HT1080 (cell line): ENCODE measurements at places on chromosomes 11 and 22.

DNA sequence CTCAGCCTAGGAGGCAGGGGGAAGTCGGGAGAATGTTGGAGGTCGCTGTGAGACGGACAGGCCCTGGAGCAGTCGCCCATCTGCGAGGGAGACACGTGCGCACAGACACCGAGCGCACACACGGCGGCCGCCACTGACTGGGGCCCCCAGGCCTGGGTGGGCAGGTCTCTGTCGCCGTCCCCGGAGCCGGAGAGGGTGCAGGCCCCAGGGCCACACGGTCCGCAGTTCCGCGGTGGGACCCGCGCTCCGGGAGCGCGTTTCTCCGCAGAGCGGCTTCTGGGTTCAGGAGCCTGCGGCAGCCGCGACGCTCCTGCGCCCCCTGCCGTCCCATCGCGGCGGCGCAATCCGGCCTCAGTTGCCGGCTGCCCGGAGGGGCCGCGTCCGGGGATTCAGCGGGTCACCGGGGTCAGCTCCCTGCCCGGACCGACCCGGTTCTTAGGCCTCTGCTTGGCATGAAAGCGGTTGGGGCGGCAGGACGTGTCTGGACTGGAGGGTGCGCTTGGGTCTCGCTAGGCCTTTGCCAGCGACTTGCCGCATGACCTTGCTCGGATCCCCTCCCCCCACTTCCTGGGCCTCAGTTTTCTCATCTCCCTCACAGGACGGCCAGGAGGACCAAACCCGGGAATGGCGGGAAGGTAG, 31.2 kb downstream of the PDE2A start:
- DNase-seq: peak; percentile 75

GRCh38 chr11:97943493-97943892, 1077.3 kb upstream of the CNTN5 start:
- no peak for DNase-seq

DNA sequence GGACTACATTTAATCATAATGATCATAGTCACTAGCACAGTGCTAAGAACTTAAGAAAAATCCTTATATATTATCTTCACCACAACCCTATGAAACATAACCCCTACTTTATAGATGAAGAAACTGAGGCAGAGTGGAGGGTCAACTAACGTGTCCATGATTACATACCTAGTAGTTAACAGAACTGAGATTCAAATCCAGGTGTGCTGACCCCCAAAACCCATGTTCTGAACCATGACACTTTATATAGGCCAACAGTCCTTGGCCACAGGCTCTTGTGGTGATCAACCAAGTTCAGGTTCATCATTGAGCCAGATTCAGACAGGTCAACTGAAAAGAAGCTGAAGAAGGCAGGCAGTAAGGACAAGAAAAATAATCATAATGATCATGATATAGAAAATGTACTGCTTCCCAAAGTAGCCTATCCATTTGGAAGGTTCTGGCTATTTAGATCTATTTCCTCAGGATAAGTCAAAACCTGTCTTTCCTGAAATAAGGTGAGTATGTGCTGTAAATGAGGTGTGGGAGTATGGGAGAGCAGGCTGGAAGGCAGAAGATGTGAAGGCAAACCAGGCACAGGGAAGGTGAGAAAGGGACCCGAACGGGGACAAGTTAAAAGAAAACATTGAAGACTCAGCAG, 39.7 kb downstream of the MAPK1 start:
- DNase-seq: no peak

- no peak for DNase-seq
These were observed 10.7 kb upstream of the TBC1D10A start for GRCh38 chr22:30337461-30337778.

DNA sequence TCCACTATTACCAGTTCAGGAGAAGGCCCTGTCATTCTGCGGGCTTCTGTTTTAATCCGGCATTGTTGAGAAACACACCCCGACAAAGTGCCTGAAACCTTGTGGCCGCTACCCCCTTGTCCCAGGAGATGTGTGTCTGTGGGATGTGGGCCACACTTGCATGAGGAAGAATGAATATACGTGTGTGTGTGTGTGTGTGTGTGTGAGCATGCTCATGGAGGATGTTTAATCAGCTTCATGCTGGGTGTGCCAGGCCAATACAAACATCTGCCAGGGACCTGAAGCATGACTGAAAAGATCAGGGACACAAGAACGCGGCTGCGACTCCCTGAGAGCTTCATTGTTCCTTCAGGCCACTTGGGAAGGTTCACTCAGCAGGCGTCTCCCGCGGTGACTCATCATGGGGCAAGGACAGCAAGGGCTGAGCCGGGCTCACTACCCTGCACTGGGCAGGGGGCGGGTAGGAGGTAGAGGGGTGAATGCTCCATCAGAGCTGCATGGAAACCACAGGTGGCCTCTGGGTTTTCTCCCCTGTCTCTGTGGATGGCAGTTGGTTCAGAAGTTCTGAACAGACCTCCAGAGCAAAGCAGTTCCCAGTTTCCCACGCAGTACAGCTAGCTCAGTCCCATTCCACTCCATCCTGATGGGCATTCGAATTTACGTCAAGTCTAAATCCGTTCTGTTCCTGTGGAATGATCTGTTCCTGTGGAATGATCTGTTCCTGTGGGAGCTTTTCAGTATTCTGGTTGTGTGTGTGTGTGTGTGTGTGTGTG, 7.0 kb upstream of the MALAT1 start:
- peak; percentile 95 for DNase-seq

DNA sequence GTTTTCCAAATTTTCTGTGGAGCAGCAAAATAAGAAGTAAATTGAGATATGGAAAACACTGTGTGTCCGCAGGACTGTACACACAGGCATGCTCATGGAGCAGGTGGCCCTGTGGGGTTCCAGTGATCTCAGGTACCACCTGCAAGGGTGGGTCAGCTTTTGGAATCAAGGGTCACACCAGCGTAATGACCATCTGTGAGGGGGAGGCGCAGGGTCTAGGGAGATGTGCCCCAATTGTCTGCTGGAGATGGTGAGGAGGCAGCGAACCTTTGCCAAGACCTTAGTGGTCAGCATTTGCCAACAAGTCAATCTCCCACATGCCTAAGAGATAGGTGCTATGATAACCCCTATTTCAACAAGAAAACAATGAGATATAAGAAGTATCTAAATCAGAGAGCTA, 49.4 kb downstream of the SHANK2 start:
- no peak for DNase-seq

- no peak for DNase-seq
These were observed 1.2 kb upstream of the RASGRP2 start for GRCh38 chr11:64745189-64745520.

- DNase-seq: peak; percentile 94
These were observed 47.5 kb upstream of the SCUBE2 start for GRCh38 chr11:9138612-9139579.

GRCh38 chr11:45593992-45594391, 71.4 kb downstream of the CHST1 start:
- peak; percentile 56 for DNase-seq

- peak; percentile 85 for DNase-seq
These were observed 15.9 kb upstream of the GLYATL1 start for GRCh38 chr11:58923300-58923788.

DNA sequence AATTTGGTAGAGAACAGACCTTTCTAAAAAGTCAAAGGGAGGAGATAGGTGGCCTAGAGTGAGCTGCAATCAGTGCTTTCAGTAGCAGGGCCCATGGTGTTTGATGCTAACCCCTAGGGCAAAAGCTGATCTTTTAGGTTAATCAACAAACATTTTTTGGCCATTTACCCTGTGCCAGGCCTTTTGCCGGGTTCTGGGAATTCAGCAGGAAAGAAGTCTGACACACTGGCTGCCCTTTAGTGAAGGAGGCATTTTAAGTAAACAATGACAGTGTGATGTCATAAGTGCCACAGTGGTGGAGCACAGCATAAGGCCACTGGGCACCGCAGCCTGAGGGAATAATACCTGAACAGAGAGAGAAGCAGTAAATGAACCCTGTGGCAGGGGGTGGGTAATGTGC, 29.0 kb downstream of the C22orf31 start:
- peak; percentile 22 for DNase-seq

- DNase-seq: no peak
These were observed 204.4 kb downstream of the FAM76B start for GRCh38 chr11:95585069-95585751.

GRCh38 chr11:67382276-67383136, 9.1 kb upstream of the CLCF1 start:
- DNase-seq: peak; percentile 70

- DNase-seq: peak; percentile 37
These were observed 30.9 kb upstream of the PARVB start for GRCh38 chr22:43993072-43993760.

GRCh38 chr11:127625402-127625801, 624.8 kb upstream of the KIRREL3 start:
- DNase-seq: no peak

- DNase-seq: no peak
These were observed 23.1 kb upstream of the GNAZ start for GRCh38 chr22:23047265-23047664.

GRCh38 chr11:62430425-62430824, 11.6 kb downstream of the SCGB1A1 start:
- DNase-seq: no peak

- DNase-seq: peak; percentile 57
These were observed 168.8 kb downstream of the RCN1 start for GRCh38 chr11:32259641-32260081.

GRCh38 chr11:108734956-108735559, 70.2 kb downstream of the DDX10 start:
- DNase-seq: peak; percentile 7

GRCh38 chr11:93783362-93783761, 720 bp upstream of the MED17 start:
- DNase-seq: no peak

DNA sequence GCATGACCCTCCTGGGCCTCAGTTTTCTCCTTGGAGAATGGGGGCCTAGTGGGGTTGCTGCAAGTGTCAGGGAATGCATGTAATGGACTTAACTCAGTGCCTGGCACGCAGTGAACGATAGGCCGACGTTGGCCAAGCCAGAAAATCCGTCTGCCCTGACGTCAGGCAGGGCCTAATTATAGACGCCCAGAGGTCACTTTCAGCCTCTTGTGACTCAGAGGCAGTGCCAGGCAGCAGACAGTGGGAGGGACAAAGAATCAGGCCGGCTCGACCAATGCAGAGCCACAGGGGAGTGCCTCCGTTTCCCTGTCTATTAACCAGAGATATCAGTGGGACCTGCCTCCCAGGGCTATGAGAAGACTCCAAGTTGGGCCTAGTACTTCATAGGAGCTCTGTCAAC, 115.0 kb downstream of the MN1 start:
- peak; percentile 21 for DNase-seq

DNA sequence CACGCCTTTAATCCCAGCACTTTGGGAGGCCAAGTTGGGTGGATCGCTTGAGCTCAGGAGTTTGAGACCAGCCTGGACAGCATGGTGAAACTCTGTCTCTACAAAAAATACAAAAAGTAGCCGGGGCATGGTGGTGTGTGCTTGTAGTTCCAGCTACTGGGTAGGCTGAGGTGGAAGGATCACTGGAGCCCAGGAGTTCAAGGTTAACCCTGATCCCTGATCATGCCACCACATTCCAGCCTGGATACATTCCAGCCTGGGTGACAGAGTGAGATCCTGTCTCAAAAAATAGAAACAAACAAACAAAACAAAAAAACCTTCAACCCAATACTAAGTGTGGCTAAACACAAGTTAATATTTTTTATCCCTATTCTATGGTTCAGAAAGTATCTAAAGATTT, 66.4 kb upstream of the CLNS1A start:
- no peak for DNase-seq

- no peak for DNase-seq
These were observed 17.8 kb downstream of the GRAMD4 start for GRCh38 chr22:46637711-46638600.

GRCh38 chr11:69355346-69355940, 61.5 kb downstream of the MYEOV start:
- DNase-seq: no peak

GRCh38 chr22:50613291-50613981, 12.8 kb downstream of the MAPK8IP2 start:
- no peak for DNase-seq

GRCh38 chr22:18022876-18023275, 1.5 kb downstream of the MICAL3 start:
- DNase-seq: no peak

- no peak for DNase-seq
These were observed 7.1 kb downstream of the HRAS start for GRCh38 chr11:528166-528814.

- peak; percentile 79 for DNase-seq
These were observed 128.6 kb downstream of the SLC17A6 start for GRCh38 chr11:22466809-22467208.

GRCh38 chr22:19568337-19569275, 44.4 kb upstream of the CLDN5 start:
- peak; percentile 76 for DNase-seq
